ENCODE measurements at places on chromosomes 5 and 9.

GRCh38 chr9:94593459-94594345, at the start of gene FBP2:
Gene FBP2 (minus strand): TSS chr9:94593824. CDS start chr9:94593726, 98 bp downstream.
- DNase-seq, result no peak

DNA sequence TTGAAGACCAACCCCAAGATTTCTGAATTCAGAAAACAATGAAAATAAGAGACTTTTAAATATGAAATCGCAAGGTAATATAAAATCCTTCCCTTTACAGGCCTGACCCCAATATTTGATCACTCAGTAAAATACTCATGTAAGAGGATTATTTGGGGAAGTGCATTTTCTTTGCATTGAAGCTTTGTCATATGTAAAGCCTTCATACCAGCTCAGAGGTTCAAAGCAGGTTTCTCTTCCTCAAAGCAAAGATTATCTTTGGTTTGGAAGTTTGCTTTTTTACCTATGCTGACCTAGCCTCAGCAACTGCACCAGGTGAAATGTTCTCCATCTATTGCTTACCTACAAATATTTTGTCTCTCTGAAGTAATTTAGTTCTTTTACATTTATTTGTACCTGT, 106.5 kb upstream of the PARP8 start:
- DNase-seq, result no peak

- no peak for DNase-seq
Observed at GRCh38 chr9:10032166-10032565, 580.6 kb downstream of the PTPRD start.

- no peak for DNase-seq
Observed at GRCh38 chr5:169626779-169627178, 10.3 kb upstream of the DOCK2 start.

DNA sequence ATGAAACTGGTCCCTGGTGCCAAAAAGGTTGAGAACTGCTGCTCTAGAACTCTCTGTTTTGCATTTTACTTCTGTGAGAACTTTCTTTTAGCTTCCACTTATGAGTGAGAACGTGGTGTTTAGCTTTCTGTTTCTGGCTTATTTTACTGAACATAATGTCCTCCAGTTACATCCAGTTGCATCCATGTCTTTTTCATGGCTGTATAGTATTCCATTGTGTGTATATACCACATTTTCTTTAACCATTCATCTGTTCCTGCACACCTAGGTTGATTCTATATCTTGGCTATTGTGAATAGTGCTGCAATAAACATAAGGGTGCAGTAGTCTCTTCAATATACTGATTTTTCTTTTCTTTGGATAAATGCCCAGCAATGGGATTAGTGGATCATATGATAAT, 165.7 kb downstream of the NPR3 start:
- DNase-seq, result no peak

DNA sequence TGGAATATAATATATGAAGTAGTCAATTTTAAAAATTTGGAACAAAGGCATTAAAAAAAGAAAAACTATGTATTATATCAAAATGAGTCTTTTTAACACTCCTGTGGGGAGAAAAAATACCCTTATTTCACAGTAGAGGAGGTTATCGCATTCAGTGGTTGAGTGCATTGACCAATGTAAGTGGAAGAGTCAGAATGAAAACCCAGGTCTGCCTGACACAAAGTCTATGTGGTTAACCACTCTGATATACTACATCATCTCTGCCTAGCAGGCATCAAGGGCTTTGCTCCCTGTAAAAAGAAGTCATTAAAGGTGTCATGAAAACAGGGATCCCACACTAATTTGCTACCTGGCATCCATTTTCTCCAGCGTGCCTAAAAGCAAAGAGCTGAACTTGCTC, 417.2 kb upstream of the C9orf72 start:
- DNase-seq, result no peak

DNA sequence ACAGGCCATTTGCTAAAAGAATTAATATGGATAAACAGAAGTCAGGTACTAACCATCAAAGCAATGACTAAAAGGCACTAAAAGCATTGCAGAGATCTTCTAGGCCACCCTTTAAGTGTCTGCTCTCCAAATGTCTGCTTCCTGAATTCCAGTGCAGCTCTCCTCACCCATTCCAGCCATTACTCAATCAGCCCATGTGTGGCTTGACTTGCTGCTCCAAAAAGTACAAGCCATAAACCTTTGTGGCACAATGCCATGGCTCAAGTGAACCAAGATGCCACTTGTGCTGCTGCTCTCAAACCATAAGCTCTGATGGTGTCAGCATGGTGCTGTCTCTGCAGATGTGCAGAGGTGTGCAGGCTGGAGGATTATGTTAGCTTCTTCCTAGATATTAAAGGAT, 290.2 kb upstream of the POU5F2 start:
- DNase-seq, result no peak

- no peak for DNase-seq
Observed at GRCh38 chr5:129743541-129744187, 4.2 kb upstream of the MINAR2 start.

- no peak for DNase-seq
Observed at GRCh38 chr5:96427824-96428223, 5.2 kb downstream of the PCSK1 start.

DNA sequence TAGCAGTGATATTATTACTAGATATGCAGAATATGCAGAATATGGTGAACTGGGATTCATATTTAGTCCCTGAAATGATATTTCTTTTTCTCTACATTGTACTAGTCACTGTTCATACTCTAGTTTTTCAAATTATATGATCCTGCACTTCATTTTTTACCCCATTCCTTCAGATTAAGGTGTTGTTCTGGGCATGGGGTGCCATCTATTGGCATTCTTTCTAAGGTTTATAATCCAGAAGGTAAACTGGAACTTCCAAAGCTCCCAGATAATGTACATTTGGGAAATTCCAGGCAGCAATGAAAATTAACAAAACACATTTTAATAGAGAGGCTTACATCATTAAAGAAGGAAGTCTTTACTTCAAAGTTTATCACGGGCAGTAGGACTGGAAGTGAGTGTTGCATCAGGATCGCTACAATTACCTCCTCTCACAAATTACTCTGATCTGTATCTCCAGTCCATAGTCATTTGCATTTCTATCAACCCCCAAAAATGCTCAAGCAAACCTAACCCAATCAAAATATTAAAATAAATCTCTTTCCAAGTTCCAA, 12.5 kb downstream of the RFX3 start:
- DNase-seq, result no peak

DNA sequence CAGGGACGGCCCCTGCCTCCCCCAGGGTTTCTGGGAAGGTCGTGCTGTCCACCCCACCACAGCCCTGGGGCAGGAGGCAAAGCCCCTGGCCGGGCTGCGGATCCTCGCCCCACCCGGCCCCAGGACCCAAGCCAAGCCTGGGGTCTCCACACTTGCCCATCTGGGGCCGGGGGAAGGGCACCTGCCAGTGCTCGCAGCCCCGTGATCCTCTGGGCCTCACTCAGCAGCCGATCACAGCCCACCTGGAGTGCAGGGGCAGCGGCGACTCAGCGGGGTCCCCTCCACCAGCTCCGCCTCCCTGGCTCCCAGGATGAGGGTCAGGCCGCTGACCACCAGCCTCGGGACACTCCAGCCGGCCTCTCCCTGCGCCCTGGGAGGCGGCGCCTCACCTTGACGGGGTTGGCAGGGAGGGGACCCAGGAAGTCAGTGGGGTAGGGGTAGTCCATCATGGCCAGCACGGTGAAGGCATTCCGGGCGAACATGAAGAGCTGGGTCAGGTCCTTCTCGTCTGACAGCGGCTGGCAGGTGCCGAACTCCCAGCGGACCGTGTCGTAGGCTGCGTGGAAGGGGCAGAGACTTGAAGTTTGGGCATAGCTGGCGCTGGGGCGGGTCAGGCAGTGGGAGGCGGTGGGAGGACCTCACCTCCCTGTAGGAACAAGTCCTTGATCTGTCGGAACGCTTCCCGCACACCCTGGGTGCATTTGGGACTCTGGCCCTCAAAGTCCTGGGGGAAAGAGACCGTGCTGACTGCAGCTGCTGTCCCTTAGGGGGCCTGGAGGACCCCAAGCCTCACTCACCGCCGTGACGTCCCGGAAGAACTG, 1.8 kb downstream of the DPP7 start:
- no peak for DNase-seq

- DNase-seq, result no peak
Observed at GRCh38 chr9:68683433-68683832, 21.6 kb upstream of the PIP5K1B start.

GRCh38 chr9:79111653-79112052, 460.1 kb upstream of the TLE4 start:
- DNase-seq, result no peak

- no peak for DNase-seq
Observed at GRCh38 chr5:1141834-1142233, 30.0 kb upstream of the SLC12A7 start.

- no peak for DNase-seq
Observed at GRCh38 chr5:111963555-111963954, 206.6 kb upstream of the NREP start.

- DNase-seq, result no peak
Observed at GRCh38 chr9:128505414-128505765, 871 bp downstream of the GLE1 start.

DNA sequence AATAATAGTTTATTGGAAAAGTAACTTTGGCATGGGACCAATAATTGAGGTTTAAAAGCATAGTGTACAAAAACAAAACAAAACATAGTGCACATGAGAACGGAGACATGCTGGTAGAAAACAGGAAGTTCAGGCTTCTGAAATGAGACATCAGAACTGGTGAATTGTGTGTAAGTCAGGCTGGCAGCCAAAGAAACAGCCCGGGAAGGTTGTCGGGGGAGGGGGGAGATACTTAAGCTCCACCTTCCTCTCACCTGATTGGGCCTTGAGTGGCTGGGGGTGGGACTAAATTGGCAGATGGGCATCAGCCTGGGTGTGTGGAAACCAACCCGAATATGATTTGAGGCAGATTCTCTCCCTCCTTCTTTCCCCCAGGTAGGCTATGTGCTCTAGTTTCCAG, 256.3 kb downstream of the SMARCA2 start:
- DNase-seq, result no peak
